Stimulated activated CD8-positive, alpha-beta memory T cell treated with anti-CD3 and anti-CD28 coated beads, Interleukin-4, amount 100 ng/mL, for 48 hours (primary cell): ENCODE measurements at places on chromosomes 1 and 21.
A peak's percentile ranks its signal among the peaks of the same experiment; 100 is the strongest.

GRCh38 chr21:38816400-38816977, 10.8 kb downstream of the ETS2 start:
- DNase-seq, result no peak

DNA sequence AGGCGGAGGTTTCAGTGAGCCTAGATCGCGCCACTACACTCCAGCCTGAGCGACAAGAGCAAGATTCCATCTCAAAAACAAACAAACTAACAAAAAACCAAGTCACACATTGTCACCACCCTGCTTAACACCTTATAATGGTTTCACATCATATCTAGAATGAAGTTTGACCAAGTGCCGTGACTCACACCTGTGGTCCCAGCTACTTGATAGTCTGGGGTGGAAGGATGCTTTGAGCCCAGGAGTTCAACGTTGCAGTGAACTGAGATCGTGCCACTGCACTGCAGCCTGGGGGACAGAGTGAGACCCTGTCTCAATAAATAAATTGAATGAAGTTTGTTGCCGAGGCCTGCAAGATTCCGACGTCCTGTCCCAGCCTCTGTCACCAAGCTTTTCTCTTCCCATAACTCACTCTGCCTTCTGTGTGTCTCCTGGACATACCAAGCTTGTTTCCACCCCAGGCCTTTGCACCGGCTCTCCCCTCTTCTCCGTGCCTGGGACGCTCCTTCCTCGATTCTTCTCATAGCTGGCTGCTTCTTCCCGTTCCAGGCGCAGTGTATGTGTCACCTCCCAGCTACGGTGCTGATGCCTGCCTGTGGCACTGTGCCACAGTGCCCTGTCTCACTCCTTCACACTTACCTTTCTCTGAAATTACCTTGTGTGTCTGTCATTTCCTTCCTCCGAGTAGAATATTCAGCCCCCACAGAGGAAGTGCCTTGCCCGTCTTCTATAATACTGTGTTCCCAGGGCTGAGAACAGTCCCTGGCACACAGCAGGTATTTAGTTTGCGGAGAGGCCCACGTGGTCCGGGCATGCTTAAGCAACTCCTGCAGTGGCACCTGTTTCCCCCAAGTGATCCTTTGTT, 3.8 kb upstream of the SELENON start:
- peak; percentile 57 for DNase-seq

- no peak for DNase-seq
Measured at GRCh38 chr1:183575606-183576005, 14.7 kb downstream of the NCF2 start.

DNA sequence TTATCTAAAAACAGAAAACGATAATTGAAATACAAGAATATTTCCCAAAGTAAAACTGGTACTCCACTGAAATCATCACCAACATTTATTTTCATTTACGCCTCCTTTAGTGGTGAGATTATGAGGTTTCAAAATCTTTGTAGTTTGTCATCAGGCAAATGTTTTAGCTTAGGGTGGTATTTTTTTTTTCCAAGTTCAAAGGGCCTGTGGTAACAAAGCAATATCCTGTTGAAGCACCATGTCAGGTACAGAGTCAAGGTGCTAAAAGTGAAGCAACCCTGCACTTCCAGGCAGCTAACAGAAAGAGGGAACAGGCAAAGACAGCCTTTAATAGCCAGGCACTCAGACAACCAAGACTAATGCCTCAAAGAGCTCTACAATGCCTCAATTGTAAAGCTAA, 89.2 kb downstream of the JAK1 start:
- no peak for DNase-seq

- DNase-seq, result peak; percentile 26
Measured at GRCh38 chr1:112172294-112172882, 182.9 kb upstream of the KCND3 start.

DNA sequence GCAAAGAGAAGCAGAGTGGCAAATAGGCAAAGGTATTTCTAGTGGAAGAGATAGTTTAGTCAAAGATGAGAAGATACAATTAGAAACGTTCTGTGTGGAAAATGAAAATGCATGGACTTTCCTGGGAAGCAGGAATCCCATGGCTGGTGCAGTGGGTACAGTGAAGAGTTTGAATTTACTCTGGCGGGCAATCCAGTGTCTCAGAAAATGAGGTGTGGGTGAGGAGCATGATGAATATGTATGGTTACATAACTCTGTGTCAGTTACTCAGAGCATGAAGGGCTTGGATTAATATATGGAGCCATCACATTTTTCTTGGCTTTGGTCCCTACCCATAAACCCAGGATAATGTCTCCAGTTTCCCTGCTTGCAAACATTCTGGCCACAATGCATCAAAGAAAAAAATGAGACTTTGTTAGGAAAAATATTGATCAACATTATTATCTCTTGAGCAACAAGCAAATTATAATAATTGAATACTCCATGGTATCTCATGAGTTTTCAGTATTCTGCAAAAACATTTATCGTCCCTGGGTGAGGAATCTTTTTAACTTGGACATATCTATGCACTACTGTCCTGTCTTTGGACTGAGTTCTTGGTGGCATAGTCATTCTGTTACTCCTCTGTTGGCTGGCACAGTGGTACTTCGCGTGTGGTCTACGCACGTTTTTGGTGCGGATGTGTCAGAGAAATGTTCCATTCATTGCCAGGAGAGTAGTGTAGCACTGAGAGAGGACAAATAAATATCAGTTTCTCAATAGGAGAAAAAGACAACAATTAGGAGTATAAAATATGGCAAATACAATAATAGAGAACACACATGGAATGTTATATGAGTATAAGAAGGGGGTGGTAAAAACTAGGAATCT, 173.7 kb upstream of the C1orf105 start:
- no peak for DNase-seq

- DNase-seq, result no peak
Measured at GRCh38 chr1:88976235-88976634, 16.2 kb downstream of the KYAT3 start.

DNA sequence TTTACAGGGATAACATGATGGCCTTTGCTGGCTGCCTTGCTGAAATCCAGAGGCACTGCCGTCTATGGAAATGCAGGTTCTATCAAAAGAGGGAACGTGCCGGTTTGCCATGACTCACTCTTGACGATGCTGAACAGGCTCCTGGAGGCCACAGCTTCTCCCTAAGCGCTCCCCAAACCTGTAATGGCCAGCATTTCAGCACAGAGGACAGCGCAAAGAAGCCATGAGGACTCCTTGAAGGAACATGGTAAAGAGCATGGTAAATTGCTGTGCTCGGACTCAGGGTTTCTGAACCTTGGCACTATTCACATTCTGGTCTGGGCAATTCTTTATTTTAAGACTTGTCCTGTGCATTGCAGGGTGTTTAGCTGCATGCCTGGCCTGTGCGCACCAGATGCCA, 217.5 kb downstream of the CAMTA1 start:
- DNase-seq, result no peak

DNA sequence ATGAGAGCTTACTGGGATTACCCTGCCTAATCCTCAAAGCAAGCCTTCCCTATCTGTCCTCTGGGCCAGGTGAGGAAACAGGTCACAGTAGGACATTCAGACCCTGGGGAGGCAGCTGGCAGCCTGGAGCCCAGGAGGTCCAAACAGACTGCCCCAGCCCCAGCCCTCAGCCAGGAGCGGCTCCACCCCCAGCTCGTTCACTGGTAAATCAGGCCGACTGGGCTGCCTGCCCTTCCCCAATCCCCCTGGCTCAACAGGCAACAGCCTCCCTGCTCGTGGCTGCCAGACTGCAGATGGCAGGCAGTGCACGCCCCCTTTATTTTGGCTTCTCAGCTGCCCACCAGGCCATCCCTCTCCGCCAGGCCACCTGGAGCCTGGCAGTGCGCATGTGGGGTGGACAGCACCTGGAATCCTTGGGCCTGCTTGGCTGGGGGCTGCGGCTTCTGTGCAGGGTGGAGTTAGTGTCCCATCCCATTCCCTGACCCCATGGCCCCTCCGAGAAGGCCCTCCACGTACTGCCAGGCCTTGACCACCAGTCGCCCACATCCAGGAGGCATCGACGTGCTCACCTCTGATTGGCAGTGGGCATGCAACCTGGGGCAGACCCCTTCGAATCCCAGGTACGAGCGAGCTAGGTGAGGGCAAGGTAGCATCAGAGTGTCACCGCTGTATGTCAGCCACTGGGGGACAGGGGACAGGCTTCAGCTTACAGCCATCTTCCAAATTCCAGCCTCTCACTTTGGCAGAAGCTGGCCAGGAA, 11.2 kb upstream of the ZNF670 start:
- DNase-seq, result no peak
